ENCODE measurements at places on chromosomes 2 and 18. TPM values are rescaled to one million over a fixed set of nuclear protein-coding genes. Genes with fewer than 3 reads are reported as not detected.
A peak's percentile ranks its signal among the peaks of the same experiment; 100 is the strongest.

GRCh38 chr2:217693363-217693762 lies 309.4 kb downstream of the TNS1 start:
- DNase-seq, result no peak

Gene STPG4
- not detected for total RNA-seq

Gene COL4A4
- total RNA-seq, result 3.0 TPM

- no peak for DNase-seq
These were observed 159.3 kb downstream of the CYRIA start for GRCh38 chr2:16506366-16506765.

- no peak for DNase-seq
These were observed 3.5 kb downstream of the FAM110C start for GRCh38 chr2:42788-43187.

GRCh38 chr2:9720352-9721093 lies 89.7 kb upstream of the YWHAQ start:
- DNase-seq, result no peak

Gene KCNIP3
- 17.9 TPM for total RNA-seq

GRCh38 chr2:233981574-233982420 lies 64.6 kb downstream of the TRPM8 start:
- DNase-seq, result no peak

DNA sequence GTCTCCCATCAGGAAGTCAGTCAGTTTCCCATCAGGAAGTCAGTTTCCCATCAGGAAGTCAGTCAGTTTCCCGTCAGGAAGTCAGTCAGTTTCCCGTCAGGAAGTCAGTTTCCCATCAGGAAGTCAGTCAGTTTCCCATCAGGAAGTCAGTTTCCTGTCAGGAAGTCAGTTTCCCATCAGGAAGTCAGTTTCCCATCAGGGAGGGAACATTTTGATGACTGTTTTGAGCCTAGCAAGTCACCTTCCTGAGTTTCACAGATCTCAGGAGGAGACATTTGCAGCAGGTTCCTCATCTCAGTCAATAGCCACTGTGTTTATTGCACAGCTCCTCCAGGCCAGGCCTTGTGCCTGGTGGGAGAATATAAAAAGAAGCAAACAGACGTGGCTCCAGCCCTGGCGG lies 31.9 kb downstream of the DIPK1C start:
- DNase-seq, result no peak

DNA sequence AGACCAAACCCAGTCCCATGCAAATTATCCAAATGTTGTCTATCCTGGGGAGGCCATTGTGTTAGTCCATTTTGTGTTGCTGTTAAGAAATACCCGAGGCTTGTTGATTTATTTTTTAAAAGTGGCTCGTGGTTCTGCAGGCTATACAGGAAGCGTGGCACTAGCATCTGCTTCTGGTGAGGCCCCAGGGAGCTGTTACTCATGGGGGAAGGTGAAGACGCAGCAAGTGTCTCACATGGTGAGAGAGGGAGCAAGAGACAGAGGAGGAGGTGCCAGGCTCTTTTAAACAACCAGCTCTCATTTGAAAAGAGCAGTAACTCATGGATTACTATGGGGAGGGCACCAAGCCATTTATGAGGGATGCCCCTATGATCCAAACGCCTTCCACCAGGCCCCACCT lies 80.3 kb upstream of the ARL4C start:
- no peak for DNase-seq

GRCh38 chr2:1690056-1690775 lies 54.1 kb downstream of the PXDN start:
- DNase-seq, result no peak

GRCh38 chr2:71595569-71595968 lies 142.2 kb downstream of the DYSF start:
- DNase-seq, result no peak

Gene APCDD1
- 13.9 TPM for total RNA-seq

Gene CYTIP
- 6.8 TPM for total RNA-seq

- DNase-seq, result no peak
These were observed 334.0 kb downstream of the TRIB2 start for GRCh38 chr2:13050764-13051163.

DNA sequence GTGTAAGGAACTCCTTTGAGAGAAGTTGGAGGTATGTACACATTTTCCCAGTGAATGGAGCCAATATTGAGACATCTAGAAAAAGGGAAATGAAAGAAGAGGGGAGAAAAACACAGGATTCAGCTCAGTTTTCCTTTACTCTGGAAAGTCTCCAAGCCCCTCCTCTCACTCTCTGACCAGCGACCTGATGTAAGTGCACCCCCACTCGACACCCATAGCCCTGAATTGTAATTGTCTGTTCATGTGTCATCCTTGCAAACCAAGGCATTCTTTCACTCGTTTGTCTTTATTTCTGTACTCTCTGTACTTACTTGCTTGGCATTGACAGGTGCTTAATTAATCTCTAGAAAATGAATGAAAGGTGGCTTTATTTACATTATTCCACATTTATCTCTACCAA lies 55.7 kb upstream of the CTAGE1 start:
- no peak for DNase-seq

- DNase-seq, result no peak
These were observed 163.6 kb upstream of the ALKAL2 start for GRCh38 chr2:451495-451894.

DNA sequence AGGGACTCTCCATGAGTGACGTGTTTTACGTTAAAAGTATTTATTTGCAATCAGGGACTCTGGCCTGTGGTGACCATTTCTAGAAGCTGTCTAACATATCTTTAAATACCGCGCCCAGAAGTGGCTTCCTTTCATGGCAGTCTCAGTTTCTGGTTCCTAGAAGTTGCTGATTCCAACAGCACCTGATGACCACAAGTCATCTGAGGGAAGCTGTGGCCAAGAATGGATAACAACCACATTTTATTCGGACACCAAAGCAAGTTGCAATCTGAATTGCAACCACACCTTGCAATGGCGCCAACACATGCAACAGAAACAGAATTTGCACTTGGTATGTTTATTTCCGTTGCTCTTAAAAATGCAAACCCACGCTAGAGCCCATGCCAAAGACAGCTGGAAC lies 33.1 kb downstream of the MEX3C start:
- no peak for DNase-seq

Gene SOWAHC
- total RNA-seq, result 8.8 TPM

GRCh38 chr2:147789287-147789686 lies 55.5 kb upstream of the ACVR2A start:
- no peak for DNase-seq

GRCh38 chr2:119488245-119489214 lies 35.8 kb downstream of the SCTR start:
- peak; percentile 71 for DNase-seq

- DNase-seq, result no peak
These were observed 25.9 kb upstream of the SULT1C4 start for GRCh38 chr2:108351889-108352288.

GRCh38 chr2:77443076-77443475 lies 79.1 kb downstream of the LRRTM4 start:
- no peak for DNase-seq

Gene RAX
- not detected for total RNA-seq

All from posterior vena cava (tissue), 2 donors.